ENCODE measurements at places on chromosomes 3 and 15. TPM values are rescaled to one million over a fixed set of nuclear protein-coding genes. Genes with fewer than 3 reads are reported as not detected.

DNA sequence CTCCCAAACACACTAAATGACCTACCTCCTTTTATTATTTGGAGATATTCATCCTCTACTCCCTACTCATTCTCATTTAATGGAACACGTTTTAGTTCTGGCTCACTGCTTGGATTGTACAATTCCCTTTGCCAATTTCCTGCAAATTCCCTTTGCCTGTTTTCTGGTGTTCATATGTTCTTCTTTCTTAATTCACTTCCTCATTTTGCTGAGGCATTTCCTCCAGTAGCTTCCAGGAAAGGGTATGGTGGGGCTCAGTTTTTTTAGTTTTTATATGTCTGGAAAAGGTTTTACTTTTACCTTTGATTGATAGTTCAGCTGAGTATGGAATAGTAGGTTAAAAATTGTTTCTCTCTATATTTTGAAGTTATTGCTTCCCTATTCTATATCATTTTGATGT, 143.6 kb upstream of the GOLIM4 start:
- DNase-seq = no peak
- peaks cover 7% of the 10 kb centered on the region for H3K27me3 ChIP-seq
- H3K36me3 ChIP-seq = no peaks in the 10 kb centered on the region
- no peak overlapping the region for H3K27ac ChIP-seq

GRCh38 chr3:69435274-69436265, 49.7 kb upstream of the FRMD4B start:
- peaks cover 45% of the 10 kb centered on the region for H3K4me1 ChIP-seq
- no peaks in the 10 kb centered on the region for H3K27me3 ChIP-seq
- H3K36me3 ChIP-seq = no peaks in the 10 kb centered on the region

DNA sequence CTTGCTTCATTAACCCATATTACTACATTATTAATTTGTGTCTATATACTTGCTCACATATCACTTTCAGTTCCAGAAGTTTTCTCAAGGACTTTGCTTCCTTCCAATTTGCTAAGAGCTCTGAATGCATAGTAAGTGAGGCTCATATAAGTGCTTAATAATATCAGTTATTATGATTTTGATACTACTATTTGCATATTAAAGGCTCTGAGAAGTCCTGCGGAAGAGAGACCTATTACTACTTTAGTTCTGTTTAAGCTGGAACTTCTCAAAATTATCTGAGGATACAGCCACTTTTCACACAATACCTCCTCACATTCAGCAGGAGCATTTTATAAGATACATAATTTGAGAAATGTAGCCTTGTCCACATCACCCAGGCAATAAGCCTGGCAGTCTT, 81.6 kb downstream of the GJD2 start:
- no peak for DNase-seq
- peaks cover 21% of the 10 kb centered on the region for H3K27me3 ChIP-seq
- no peaks in the 10 kb centered on the region for H3K4me1 ChIP-seq
- H3K4me3 ChIP-seq = no peak overlapping the region
- H3K36me3 ChIP-seq = no peaks in the 10 kb centered on the region

DNA sequence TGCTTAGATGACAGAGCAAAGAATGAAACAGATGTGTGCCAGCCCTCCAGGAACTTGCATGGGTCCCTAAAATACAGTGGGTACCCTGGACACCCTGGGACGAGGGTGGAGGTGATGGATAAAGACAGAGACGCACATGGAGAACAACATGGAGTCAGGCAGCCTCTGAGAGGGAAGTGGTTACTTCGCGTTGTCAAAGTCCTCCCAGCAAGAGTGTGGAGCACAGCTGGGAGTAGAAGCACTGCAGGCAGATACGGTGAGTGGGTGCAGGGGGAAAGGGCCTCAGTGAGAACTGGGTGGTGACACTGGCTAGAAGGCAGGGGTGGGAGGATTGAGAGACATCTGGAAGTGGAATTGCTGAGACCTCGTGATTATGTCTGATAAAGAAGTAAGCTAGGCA, 70.8 kb upstream of the PRR20G start:
- H3K27ac ChIP-seq = no peak overlapping the region
- H3K36me3 ChIP-seq = no peaks in the 10 kb centered on the region
- no peak overlapping the region for H3K4me3 ChIP-seq

GRCh38 chr3:45318689-45319088, 69.7 kb upstream of the LARS2 start:
- no peak overlapping the region for H3K27ac ChIP-seq
- no peak for DNase-seq
- no peaks in the 10 kb centered on the region for H3K36me3 ChIP-seq
- no peaks in the 10 kb centered on the region for H3K4me1 ChIP-seq
- peaks cover 8% of the 10 kb centered on the region for H3K27me3 ChIP-seq

GRCh38 chr15:78977091-78977571, 32.3 kb upstream of the CTSH start:
- peaks cover 8% of the 10 kb centered on the region for H3K4me1 ChIP-seq
- H3K4me3 ChIP-seq = no peak overlapping the region
- no peaks in the 10 kb centered on the region for H3K27me3 ChIP-seq
- H3K27ac ChIP-seq = no peak overlapping the region
- no peaks in the 10 kb centered on the region for H3K36me3 ChIP-seq

DNA sequence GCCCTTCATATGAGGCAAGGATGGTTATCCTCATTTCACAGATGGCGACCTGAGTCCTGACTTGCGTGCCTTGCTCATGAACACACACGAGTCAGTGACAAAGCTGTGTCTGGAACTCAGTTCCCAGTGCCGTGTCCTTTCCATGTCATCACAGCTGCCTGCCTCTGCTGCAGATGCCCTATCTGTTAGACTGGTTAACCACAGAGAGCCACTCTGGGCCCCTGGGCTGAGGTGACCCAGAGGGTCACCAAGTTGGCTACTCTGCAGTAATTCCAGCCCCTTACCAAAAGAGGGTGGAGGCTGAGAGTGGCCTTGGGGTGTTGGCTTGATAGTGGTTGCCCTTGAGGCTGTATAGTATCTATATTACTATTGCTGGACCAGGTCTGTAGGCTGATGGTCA, 41.0 kb downstream of the RAB11A start:
- H3K36me3 ChIP-seq = peaks cover 3% of the 10 kb centered on the region
- DNase-seq = no peak
- no peak overlapping the region for H3K4me3 ChIP-seq
- no peaks in the 10 kb centered on the region for H3K4me1 ChIP-seq
- no peaks in the 10 kb centered on the region for H3K27me3 ChIP-seq

GRCh38 chr3:133227813-133228212, 172.0 kb upstream of the BFSP2 start:
- H3K4me3 ChIP-seq = no peak overlapping the region
- no peak overlapping the region for H3K27ac ChIP-seq
- H3K27me3 ChIP-seq = no peaks in the 10 kb centered on the region
- H3K4me1 ChIP-seq = no peaks in the 10 kb centered on the region
- DNase-seq = no peak
- H3K36me3 ChIP-seq = no peaks in the 10 kb centered on the region

- H3K4me1 ChIP-seq = no peaks in the 10 kb centered on the region
- no peaks in the 10 kb centered on the region for H3K36me3 ChIP-seq
- no peak overlapping the region for H3K4me3 ChIP-seq
- no peak for DNase-seq
- H3K27me3 ChIP-seq = no peaks in the 10 kb centered on the region
Observed at GRCh38 chr15:96551722-96552121, 221.2 kb downstream of the NR2F2 start.

DNA sequence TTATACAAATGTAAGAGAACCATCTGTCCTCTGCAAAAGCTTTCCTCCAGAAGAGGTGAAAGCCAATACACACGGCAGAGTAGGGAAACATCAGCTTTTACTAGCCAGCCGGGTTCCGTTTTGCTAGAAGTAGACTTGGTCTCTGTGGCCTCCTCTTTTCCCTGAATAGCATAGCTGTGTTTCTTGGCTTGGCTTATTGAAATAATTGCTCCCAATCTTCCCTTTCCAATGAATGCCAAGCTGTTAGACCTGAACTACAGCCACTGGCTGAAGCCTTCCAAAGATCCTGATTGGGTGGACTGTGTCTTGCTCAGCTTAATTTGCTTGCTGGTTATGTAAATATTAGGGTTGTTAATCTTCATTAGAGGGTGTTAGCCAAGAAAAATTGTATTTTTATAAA, 157.8 kb upstream of the ROPN1 start:
- no peak overlapping the region for H3K27ac ChIP-seq
- DNase-seq = no peak
- peaks cover 2% of the 10 kb centered on the region for H3K27me3 ChIP-seq
- H3K36me3 ChIP-seq = no peaks in the 10 kb centered on the region

DNA sequence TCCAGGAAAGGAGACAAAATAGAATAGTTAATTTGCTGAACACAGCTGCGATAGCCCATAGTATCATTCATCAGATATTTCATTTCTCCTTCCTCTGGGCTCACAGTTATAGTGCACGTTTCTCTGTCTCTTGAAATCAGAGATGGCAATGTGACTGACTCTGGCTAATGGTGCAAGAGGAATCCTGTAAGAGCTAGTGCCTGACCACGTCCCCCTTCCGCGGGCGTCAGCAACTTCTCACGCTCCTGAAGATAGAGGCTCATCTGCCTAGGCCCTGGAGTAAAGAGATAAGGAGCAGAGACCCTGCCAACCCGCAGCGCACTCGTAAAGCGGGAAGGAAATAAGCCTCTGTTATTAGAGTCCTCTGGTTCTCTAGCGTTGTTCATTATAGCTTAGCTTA, 391.8 kb downstream of the VPS13C start:
- no peaks in the 10 kb centered on the region for H3K36me3 ChIP-seq
- DNase-seq = no peak
- H3K27me3 ChIP-seq = peaks cover 2% of the 10 kb centered on the region
- H3K4me1 ChIP-seq = no peaks in the 10 kb centered on the region
- no peak overlapping the region for H3K27ac ChIP-seq

- H3K36me3 ChIP-seq = no peaks in the 10 kb centered on the region
- H3K4me3 ChIP-seq = no peak overlapping the region
Observed at GRCh38 chr15:90126596-90127435, 24.5 kb upstream of the IDH2 start.

DNA sequence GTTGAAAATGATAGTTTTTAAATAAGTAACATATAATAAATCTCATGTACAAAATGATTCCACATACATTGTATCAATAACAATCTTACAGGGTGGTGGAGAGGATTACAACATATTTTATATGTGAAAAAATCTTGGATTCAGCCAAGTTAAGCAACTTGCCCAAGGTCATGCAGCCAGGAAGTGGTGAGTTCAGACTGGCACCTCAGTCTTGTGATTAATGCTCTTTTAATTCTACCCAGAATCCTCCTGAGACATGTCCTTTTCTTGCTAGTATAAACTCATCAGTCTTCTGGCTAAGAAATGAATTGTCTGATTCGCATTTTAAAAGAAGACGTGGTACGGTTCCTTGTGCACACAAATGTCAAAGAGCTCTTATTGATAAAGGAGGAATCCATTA, 4.5 kb upstream of the MYRIP start:
- DNase-seq = no peak
- peaks cover 33% of the 10 kb centered on the region for H3K27me3 ChIP-seq
- no peak overlapping the region for H3K27ac ChIP-seq
- H3K4me3 ChIP-seq = no peak overlapping the region
- peaks cover 5% of the 10 kb centered on the region for H3K4me1 ChIP-seq

DNA sequence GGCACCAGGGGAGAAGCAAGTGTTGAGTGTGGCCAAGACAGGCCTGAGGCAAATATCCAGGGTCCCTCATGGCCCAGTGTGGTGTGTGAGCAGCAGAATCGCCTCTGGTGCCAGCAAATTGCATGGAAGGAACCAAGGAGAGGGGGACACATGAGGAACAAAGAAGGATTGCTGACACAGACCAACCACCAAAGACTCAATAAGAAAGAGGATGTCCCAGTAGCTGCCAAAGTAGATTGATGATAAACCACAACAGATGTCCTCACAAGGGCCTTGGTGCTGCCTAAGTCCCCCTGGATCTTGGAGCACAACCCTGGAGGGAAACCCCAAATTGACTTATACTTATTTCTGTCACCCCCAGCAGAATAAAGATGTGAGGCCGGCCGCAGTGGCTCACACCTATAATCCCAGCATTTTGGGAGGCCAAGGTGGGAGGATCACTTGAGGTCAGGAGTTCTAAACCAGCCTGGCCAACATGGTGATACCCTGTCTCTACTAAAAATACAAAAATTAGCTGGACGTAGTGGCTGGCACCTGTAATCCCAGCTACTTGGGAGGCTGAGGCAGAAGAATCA, 10.6 kb downstream of the SRGAP3 start:
- peaks cover 5% of the 10 kb centered on the region for H3K36me3 ChIP-seq
- no peak overlapping the region for H3K4me3 ChIP-seq
- no peak for DNase-seq
- H3K27ac ChIP-seq = no peak overlapping the region
- peaks cover 3% of the 10 kb centered on the region for H3K4me1 ChIP-seq
- peaks cover 10% of the 10 kb centered on the region for H3K27me3 ChIP-seq

DNA sequence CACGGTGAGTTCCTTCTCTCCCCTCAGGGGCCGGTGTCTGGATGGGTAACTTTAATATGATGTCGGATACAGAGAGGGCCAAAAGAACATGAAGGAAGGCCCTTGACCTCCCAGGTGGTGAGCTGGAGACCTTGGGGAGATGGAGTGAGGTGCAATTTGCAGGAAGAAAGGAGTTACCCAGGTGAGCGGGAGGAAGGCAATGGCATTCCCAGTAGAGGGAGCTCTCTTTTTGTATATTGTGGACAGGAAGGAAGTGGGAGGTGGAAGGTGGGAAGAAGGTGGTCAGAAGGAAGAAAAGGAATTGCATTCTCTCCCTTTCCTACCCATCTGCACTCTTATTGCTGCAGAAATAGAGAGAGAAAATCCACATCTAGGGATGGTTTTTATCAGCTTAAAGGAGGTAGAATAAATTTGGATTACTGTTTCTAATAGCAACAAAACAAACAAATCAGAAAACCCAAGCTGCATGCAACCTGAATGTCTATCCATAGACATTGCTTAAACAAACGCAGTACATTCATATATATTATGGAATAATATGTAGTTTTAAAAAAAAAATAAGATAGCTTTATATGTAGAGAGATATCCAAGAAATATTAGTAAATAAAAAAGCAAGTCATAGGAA, 169.0 kb upstream of the TSC22D2 start:
- no peaks in the 10 kb centered on the region for H3K4me1 ChIP-seq
- peaks cover 11% of the 10 kb centered on the region for H3K27me3 ChIP-seq
- DNase-seq = no peak
- no peak overlapping the region for H3K27ac ChIP-seq

GRCh38 chr15:85587707-85588411, 206.9 kb downstream of the KLHL25 start:
- DNase-seq = no peak
- H3K36me3 ChIP-seq = peaks cover 44% of the 10 kb centered on the region
- no peak overlapping the region for H3K4me3 ChIP-seq
- no peak overlapping the region for H3K27ac ChIP-seq

DNA sequence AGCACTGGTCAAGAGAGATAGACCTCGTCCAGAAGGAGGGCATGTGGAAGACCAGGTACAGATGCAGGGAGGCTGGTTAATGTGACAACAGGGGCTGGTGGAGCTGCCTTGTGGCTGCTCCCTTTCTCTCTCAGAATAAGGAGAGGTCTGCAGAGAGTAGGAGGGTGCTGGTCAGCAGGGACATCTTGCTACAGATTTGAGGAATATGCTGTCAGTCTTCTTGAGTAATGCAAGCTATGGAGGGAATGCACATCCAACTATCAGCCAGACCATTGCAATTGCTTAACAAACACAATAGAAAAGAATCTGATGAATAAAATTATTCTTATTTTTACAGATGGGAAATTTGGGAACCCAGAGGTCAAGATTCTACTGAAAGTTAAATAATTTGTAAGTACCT, 20.3 kb upstream of the SIAH2 start:
- H3K4me1 ChIP-seq = peaks cover 53% of the 10 kb centered on the region
- DNase-seq = no peak

Gene B3GALNT1
- 0.32 TPM for total RNA-seq

Gene ALDH1A2
- 1.2 TPM for total RNA-seq

Gene PLCB2
- total RNA-seq = 96.3 TPM

Gene IP6K2
- total RNA-seq = 68.2 TPM

Gene MDFIC2
- total RNA-seq = not detected

Gene ZNF80
- 0.74 TPM for total RNA-seq

Gene CSPG5
- total RNA-seq = 1.1 TPM

Gene C2CD4A
- total RNA-seq = not detected

Gene SCG3
- not detected for total RNA-seq

Gene INSYN1
- total RNA-seq = not detected

Gene XCR1
- total RNA-seq = 0.07 TPM

Gene SI
- not detected for total RNA-seq

Gene IMPG2
- 0.05 TPM for total RNA-seq

Measured in activated T-helper 2 cell treated with anti-CD3 and anti-CD28 coated beads, Interferon-gamma antibody, Interleukin-2, Interleukin-4, amounts not matched to agents 10 μg/mL and 5 μg/mL and 100 μg/mL, durations not matched to agents 14 hours and 24 hours and 36 hours (primary cell).